ENCODE measurements at places on chromosomes 12 and 14.

GRCh38 chr14:103545219-103545914, 16.4 kb downstream of the TRMT61A start:
- no peak for DNase-seq

- DNase-seq, result no peak
Observed at GRCh38 chr12:46516933-46517578, 144.5 kb upstream of the SLC38A2 start.

DNA sequence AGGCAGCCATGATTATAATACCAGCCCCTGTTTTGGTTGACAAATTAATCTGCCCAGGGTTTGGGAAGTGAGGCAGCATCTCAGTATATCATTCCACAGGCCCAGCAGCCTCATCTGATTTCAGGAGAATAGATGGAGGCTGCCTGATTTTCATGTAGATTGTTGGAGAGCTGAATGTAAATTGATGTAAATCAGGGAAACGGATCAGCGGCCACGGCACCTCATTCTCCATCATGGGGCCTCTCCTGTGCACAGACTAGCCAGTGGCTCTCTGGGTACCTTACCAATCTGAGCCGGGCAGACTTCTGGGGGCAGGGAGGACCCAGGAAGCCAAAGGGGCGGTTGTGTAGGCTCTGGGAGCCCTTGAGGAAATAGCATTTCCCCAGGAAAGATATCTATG, 63.7 kb upstream of the GSC start:
- DNase-seq, result no peak

DNA sequence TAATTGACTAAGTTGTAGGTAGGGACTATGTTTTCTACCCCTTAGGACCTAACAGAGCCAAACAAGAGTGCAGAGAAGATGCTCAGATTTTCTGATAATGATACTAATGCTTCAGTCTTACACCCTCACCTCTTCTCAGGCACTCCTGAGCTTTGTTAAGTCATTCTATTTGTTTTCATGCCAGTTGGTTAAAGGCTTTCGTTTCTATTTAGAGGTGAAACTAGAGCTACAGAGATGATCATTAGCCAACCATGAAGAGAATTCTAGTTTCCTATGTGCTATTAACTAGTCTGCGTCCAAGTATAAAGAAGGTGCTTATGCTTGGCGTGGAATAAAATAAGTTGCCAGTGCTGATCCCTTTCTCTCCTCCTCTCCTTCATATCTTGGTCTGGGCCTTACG, 34.6 kb upstream of the PYGL start:
- DNase-seq, result no peak

DNA sequence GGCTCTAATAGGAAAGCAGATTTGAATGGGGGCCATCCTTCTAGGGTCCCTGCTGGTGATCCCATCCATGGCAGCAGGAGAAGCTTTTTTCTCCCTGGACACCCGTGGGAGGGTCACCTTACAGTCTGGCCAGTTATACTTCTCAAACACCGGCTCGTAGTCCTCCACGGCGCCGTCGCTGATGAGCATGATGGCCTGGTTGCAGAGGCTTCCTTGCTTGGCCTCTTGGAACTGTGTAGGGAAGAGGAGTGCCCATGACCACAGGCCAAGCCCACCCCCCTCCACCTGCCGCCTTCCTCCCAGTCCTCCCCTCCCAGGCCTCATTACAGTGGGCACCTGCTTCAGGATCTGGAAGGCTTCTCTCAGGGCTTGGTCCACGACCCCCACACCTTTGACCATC, 33.8 kb downstream of the CACNA2D4 start:
- DNase-seq, result no peak

GRCh38 chr12:106839333-106839732, 64.9 kb downstream of the RIC8B start:
- DNase-seq, result peak; percentile 13

GRCh38 chr14:99199846-99200653, 71.9 kb downstream of the BCL11B start:
- DNase-seq, result no peak

DNA sequence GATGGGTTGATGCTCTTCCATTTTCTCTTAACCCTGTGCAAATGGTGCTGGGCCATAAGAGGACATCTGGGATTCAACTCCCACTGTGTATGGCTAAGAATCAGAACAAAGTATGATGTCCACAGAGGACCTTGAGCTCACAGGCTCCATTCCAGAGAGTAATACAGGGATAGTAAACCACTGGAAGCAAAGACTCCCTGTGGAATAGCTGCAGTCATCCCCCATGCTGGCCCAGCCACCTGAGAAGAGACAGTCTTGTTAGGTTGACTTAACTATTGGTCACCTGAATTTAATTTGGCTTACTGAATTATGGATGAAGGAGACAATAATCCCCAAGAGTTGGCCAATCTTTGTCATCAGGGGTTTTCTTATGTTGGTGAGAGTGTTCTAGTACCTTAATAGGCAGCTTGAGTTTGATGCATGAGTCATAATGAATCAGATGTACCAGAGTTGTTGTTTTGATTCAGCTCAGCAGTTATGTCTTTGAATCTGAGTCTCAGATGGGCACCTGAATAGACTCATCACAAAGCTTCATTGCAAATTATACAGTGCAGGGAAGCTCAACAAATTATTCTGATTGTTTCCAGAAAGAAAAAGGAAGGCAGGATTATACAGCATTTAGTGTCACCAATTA, 122.7 kb downstream of the SSPN start:
- peak; percentile 91 for DNase-seq

GRCh38 chr12:68497107-68497506, 113.6 kb upstream of the RAP1B start:
- DNase-seq, result peak; percentile 60

GRCh38 chr14:36662543-36663403, 1.1 kb downstream of the PAX9 start:
- DNase-seq, result no peak
